ENCODE measurements at places on chromosomes 2 and 18.

GRCh38 chr2:199452260-199452990, 5.3 kb downstream of the SATB2 start:
- DNase-seq, result no peak

GRCh38 chr2:217095511-217096205, 235.8 kb upstream of the TNP1 start:
- no peak for DNase-seq

DNA sequence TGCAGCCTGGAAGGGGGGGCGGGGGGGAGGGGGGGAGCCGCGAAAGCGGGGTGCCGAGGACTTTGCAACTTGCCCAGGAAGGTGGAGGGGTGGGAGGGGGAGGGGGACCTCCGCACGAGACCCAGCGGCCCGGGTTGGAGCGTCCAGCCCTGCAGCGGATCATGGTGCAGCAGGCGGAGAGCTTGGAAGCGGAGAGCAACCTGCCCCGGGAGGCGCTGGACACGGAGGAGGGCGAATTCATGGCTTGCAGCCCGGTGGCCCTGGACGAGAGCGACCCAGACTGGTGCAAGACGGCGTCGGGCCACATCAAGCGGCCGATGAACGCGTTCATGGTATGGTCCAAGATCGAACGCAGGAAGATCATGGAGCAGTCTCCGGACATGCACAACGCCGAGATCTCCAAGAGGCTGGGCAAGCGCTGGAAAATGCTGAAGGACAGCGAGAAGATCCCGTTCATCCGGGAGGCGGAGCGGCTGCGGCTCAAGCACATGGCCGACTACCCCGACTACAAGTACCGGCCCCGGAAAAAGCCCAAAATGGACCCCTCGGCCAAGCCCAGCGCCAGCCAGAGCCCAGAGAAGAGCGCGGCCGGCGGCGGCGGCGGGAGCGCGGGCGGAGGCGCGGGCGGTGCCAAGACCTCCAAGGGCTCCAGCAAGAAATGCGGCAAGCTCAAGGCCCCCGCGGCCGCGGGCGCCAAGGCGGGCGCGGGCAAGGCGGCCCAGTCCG, 540 bp downstream of the SOX11 start:
- no peak for DNase-seq

GRCh38 chr2:217740178-217740577, 262.6 kb downstream of the TNS1 start:
- no peak for DNase-seq

DNA sequence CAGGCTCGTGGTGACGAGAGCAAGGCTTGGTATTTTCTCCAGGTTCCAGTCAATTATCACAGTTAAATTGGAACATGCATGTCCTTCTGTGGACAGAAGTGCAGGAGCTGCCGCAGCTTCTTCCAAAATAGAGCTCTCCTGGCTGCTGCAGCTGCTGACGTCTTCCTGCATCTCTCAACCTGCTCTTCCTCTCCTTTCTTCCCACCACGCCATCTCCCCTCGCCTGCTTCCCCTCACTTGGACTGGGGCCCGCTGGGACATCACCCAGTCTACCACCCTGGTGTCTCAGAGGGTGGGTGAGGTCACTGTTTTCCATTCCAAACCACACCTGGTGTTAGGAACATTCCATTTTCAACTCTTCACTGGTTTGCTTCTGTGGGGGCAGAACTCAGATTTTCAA, 41.4 kb downstream of the SPP2 start:
- no peak for DNase-seq

DNA sequence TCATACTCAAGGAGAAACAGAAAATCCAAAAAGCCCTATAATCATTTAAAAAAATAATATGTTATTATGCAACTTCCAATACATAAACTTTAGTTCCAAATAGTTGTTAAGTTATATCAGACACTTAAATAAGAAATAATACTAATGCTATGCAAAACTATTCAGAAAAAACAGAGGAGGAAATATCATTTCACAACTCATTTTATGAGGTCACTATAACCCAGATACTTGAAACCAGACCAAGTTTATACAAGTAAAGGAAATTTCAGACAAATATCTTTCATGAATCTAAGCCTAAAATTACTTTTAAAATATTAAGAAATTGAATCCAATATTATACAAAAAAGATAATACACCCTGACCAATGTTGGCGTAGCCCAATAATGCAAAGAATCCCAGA, 260.8 kb downstream of the CD226 start:
- DNase-seq, result no peak

- no peak for DNase-seq
Observed at GRCh38 chr2:171509945-171510731, 12.1 kb upstream of the CYBRD1 start.

GRCh38 chr18:33513027-33513426, 65.0 kb upstream of the ASXL3 start:
- no peak for DNase-seq

DNA sequence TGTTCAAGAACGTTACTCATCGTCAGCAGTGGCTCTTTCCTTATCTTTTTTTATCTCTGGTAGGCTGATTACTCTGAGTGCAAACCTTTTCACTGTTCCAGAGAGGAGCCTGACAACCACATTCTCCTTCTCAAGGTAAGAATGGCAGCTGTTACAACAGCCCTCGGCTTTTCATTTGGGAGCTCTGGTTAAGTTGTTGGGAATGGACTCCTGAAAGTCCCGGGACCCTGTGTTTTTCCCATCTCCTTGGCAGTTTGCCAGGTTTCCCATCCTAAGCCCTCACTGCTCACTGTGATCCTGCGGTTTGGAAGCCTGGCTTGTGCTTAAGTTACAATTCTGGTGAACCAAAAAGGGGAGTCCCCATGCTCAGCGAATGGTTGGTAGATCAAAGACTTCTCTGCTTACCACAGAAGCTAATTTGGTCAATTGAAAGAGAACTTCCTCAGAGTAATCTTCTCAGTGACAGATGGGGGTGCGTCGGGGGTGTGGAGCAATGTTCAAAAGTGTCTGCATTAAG, 122.3 kb downstream of the LYPD6B start:
- DNase-seq, result no peak

GRCh38 chr2:203569677-203570316, 34.7 kb upstream of the RAPH1 start:
- DNase-seq, result no peak

DNA sequence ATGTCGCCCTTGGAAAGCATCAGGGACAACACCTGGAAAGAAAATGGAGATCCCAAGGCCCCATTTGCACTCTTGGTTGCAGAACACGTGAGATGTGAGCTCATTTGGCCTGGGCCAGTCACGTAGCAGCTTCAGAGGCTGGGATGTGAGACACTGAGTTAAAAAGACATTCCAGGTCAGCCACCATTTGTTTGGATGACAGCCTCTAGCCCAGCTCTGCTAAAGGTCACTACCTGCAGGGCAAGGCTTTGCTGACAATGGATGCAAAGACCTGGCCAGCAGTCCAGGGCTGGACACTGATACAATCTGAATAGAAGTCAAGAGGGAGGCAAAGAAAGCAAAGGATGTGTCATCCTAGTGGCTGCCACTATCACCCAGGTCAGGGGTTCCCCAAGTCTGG, 83.9 kb upstream of the LRPPRC start:
- DNase-seq, result no peak

DNA sequence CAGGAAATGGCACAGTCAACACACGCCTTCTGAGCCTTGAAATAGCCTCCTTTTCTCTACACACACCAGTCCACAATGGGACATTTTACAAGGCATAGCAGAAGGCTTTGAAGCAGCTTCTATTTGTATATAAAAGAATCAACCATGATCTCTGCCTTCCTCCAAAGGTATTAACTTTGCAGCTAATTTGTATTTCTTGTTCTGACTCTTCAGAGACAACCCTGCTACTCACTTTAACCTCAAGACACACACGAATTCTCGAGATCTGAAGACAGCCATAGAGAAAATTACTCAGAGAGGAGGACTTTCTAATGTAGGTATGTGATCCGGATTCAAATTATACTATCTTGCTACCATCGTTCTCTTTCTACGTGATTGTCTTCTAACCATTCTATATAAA, 104.6 kb downstream of the VIT start:
- no peak for DNase-seq

GRCh38 chr2:127471286-127471988, 53.2 kb downstream of the PROC start:
- DNase-seq, result no peak

- DNase-seq, result no peak
Observed at GRCh38 chr2:181239201-181239799, 217.9 kb upstream of the ITGA4 start.

GRCh38 chr2:30368258-30368657, 78.8 kb upstream of the LCLAT1 start:
- no peak for DNase-seq

- DNase-seq, result peak; percentile 36
Observed at GRCh38 chr2:240893363-240893844, 2.6 kb downstream of the MAB21L4 start.

DNA sequence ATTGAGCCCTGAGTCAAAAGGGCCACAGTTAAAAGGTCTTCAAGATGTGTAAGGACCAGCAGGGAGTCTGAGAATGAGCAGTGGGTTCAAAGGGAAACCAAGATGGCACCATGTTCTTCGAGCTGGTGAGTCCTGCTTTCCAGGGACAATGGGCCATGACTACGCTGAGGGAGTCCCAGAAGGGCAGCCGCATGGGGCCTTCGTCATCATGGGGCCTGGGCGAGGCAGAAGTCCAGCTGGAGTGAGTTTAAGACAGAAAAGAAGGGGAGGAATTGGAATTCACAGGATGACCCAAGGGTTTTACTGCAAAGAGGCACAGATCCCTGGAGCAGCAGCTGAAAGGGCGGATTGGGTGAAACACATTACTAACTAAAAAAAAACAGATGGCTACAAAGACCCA, 340.8 kb upstream of the MYT1L start:
- no peak for DNase-seq

DNA sequence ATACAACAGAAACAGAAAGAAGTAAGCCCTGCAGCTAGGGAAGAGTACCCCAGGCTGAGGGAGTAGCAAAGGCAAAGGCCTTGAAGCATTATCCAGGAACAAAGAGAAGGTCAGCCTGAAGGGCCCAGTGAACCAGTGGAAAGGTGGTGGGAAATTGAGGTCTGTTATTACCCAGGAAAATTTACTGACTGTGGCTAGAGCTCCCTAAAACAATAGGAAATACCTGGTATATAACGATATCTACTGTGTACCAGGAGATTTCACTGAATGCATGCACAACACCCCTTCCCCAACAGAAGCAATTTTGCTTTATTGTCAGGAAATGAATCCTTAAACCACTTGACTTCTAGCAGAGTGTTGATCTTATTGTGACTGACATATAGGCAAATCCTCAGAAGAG, 365.3 kb downstream of the ERBB4 start:
- no peak for DNase-seq

DNA sequence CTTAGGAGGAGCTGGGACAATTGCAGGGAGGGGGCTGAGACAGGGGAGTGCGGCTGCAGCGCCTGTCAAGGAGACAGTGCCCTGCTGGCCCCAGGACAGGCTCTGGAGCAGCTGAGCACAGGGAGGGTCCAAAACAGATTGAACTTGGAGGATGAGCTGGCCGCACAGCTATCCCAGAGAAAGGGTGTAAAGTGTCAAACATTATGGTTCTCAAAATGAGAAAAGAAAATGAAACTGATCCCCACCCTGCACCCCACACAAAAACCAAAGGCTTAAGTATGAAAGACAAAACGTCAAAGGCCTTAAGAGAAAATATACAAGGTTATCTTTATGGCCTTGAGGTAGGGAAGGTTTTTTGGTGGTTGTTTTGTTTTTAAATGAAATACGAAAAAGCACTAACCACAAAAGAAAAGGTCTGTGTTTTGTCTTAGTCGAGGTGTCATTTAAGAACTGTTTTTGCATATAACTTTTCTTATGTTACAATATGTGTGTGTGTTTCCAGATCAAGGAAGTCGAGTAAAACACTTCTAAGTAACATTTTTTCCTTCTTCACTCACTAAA, 111.8 kb downstream of the HDAC4 start:
- DNase-seq, result no peak

- no peak for DNase-seq
Observed at GRCh38 chr2:40363231-40363630, 88.7 kb downstream of the SLC8A1 start.

GRCh38 chr2:107801498-107801897, 25.2 kb upstream of the RGPD4 start:
- no peak for DNase-seq

- DNase-seq, result no peak
Observed at GRCh38 chr2:172777431-172777830, 41.8 kb downstream of the RAPGEF4 start.

- DNase-seq, result no peak
Observed at GRCh38 chr2:226813148-226813701, 13.6 kb upstream of the IRS1 start.

GRCh38 chr18:73895701-73896100, 251.9 kb downstream of the FBXO15 start:
- no peak for DNase-seq

DNA sequence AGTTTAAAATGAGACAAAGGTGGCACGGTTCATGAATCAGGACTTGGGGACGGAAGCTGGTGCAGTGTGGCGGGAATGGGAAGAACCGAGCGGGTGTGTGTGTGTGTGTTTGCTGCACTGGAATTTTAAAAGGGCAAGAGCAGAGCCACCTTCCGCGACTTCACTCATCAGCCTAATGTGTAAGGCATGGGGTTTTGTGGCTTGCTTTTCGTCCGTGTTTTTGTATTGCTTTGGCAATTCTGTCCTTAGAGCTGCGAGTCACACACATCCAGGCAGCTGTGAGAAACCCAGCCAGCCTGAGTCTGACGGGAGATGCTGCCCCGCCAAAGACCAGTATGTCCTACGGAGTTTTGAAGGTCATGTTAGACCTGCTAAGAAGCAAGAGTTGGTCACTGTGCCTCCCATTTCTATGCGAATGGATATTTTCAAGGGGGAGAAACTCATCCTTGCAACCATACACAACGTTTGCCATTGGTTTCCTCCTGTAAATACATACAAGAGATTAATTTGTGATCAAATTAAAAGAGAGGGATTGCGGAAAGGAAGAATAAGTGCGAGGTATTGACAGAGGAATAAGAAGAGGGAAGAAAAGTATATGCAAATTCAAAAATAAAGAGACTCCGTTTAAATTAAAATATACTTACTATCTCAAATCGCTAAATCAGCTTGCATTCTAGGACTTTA, 665 bp upstream of the CACNB4 start:
- peak; percentile 12 for DNase-seq

- DNase-seq, result peak; percentile 36
Observed at GRCh38 chr2:127525691-127526131, 578 bp downstream of the IWS1 start.

- DNase-seq, result no peak
Observed at GRCh38 chr2:239266779-239267287, 134.0 kb downstream of the HDAC4 start.

GRCh38 chr2:167181134-167181533, 292.9 kb downstream of the XIRP2 start:
- DNase-seq, result no peak

- no peak for DNase-seq
Observed at GRCh38 chr2:176285321-176285720, 16.1 kb downstream of the MTX2 start.

GRCh38 chr2:182444170-182444569, 17.3 kb upstream of the PDE1A start:
- no peak for DNase-seq

DNA sequence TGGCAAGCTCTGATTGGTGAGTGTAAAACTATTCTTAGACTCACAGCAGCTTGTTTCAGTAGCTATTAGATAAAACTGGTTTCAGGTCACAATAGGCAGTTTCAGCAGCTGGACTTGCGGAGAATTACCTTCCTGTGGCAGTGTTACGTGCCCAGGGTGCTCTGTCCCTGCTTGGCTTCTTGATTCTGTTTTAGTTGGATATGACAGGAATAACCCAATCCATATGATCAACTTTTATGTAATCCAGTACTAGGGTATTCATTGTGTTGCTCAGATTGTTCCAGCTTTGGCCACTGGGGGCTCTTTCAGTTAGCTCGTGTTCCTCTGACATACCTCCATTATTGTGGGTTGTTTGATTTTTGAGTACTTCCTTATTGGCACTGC, 43.1 kb downstream of the INPP4A start:
- DNase-seq, result no peak

- DNase-seq, result no peak
Observed at GRCh38 chr2:110805894-110806452, 73.6 kb downstream of the ACOXL start.
